Psoas muscle (tissue), 8 donors: ENCODE measurements at places on chromosomes 5 and 9. TPM values are rescaled to one million over a fixed set of nuclear protein-coding genes. Genes with fewer than 3 reads are reported as not detected.

Gene TRAF1
- total RNA-seq: 2.0 TPM

Gene CCL19
- total RNA-seq: not detected

Gene SPINK13
- not detected for total RNA-seq

Gene CSF1R
- 15.0 TPM for total RNA-seq

GRCh38 chr5:122126177-122126755, 3.1 kb upstream of the ZNF474 start:
- no peak overlapping the region for H3K27ac ChIP-seq
- no peak overlapping the region for H3K4me3 ChIP-seq
- H3K4me1 ChIP-seq: no peaks in the 10 kb centered on the region
- no peaks in the 10 kb centered on the region for H3K27me3 ChIP-seq
- no peaks in the 10 kb centered on the region for H3K36me3 ChIP-seq
- DNase-seq: no peak

GRCh38 chr5:14914623-14915260, 43.2 kb upstream of the ANKH start:
- H3K4me1 ChIP-seq: no peaks in the 10 kb centered on the region
- no peaks in the 10 kb centered on the region for H3K27me3 ChIP-seq
- DNase-seq: no peak
- H3K4me3 ChIP-seq: no peak overlapping the region
- H3K36me3 ChIP-seq: no peaks in the 10 kb centered on the region
- no peak overlapping the region for H3K27ac ChIP-seq

GRCh38 chr5:124234770-124235562, 511.5 kb downstream of the ZNF608 start:
- H3K4me3 ChIP-seq: no peak overlapping the region
- no peaks in the 10 kb centered on the region for H3K27me3 ChIP-seq
- H3K36me3 ChIP-seq: no peaks in the 10 kb centered on the region
- no peak for DNase-seq
- no peaks in the 10 kb centered on the region for H3K4me1 ChIP-seq
- no peak overlapping the region for H3K27ac ChIP-seq

DNA sequence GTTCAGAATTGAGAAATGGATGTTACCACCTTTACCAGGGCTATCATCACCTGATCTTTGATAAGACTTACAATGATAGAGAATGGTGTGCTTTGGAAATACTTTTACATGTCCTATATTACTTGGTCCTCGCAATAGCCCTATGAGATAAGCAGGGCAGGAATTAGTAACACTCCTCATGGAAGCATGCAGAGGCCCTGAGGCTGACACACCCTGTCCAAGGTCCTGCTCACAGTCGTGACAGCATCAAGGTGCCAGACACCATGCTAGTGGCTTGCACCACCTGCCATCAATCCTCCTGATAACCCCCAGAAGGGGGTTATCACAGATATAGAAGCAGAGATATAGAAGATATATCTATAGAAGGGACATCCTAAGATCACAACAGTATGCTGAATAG, 216.8 kb upstream of the TBC1D2 start:
- H3K4me3 ChIP-seq: no peak overlapping the region
- H3K27ac ChIP-seq: no peak overlapping the region
- DNase-seq: no peak
- no peaks in the 10 kb centered on the region for H3K27me3 ChIP-seq

GRCh38 chr5:137501226-137501625, 2.1 kb upstream of the SPOCK1 start:
- H3K4me3 ChIP-seq: no peak overlapping the region
- DNase-seq: no peak
- H3K27me3 ChIP-seq: peaks cover 4% of the 10 kb centered on the region
- H3K27ac ChIP-seq: no peak overlapping the region
- no peaks in the 10 kb centered on the region for H3K36me3 ChIP-seq
